ENCODE measurements at places on chromosomes 7 and 10.

- DNase-seq, result no peak
Measured at GRCh38 chr10:103968441-103969391, 1.8 kb downstream of the SLK start.

DNA sequence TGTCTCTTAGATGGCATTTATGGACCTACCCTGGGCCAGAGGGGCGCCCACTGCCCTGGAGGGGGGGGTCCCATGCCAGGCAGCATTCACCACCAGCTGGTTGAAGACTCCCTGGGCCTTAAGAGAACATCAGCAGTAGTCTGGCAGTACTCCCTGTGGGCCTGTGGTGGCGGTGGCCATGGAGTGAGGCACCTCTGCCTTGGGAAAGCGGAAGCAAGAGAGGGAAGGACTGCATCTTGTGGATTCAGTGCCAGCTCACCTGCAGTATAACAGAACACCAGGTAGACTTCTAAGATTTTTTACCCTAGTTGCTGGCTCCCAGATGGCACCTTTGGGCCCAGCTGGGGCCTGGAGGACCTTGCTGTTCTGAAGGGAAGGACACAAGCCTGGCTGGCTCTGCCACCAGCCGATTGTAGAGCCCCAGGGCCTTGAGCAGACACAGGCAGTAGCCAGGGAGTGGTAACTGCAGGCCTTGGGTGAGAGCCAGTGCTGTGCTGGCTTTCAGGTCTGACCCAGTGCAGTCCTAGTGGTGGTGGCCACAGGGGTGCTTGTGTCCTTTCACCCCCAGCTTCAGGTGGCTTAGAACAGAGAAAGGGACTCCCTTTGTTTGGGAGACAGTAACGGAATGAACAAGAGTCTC, 15.8 kb downstream of the PLAC9 start:
- DNase-seq, result no peak

- DNase-seq, result no peak
Measured at GRCh38 chr7:2948749-2949148, 94.9 kb downstream of the CARD11 start.

DNA sequence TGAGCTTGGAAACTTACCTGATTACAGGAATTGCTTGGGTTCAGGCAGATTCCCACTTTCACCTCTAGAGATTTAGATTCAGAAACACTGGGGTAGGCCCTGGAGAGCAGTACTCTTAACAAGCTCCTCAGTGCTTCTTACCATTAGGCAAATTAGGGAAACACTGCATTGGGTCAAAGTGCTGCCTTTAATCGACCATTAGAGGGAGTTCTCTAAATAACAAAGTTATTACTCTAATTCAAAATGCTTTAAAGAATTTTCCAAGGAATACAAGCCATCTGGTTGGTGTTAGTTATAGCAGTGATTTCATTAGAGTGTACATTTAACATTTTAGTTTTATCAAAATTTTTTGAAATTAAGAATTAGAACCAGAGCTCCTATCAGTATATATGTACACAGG, 324.5 kb downstream of the GFRA1 start:
- peak; percentile 20 for DNase-seq

DNA sequence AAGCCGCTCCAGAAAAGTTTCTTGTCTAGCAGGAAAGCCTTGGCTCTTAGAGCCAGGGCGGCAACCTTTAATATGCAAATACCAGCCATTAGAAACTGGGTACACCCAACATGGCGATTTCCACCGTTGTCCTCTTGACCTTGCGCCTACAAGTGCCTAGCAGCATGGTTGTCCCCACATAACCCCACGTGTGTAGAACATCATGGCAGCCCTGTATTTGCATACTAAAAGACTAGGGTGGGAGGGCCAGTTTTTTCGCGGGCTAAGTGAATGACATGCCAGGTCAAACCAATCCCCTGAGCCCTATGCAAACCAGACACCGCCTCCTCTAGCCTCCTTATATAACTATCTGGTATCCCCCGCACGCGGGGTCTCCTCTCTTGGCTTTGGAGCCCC, 58.4 kb upstream of the FZD8 start:
- no peak for DNase-seq

GRCh38 chr7:106823631-106824030, 41.5 kb upstream of the PIK3CG start:
- no peak for DNase-seq

- DNase-seq, result no peak
Measured at GRCh38 chr10:114477285-114477684, 73.0 kb upstream of the AFAP1L2 start.

DNA sequence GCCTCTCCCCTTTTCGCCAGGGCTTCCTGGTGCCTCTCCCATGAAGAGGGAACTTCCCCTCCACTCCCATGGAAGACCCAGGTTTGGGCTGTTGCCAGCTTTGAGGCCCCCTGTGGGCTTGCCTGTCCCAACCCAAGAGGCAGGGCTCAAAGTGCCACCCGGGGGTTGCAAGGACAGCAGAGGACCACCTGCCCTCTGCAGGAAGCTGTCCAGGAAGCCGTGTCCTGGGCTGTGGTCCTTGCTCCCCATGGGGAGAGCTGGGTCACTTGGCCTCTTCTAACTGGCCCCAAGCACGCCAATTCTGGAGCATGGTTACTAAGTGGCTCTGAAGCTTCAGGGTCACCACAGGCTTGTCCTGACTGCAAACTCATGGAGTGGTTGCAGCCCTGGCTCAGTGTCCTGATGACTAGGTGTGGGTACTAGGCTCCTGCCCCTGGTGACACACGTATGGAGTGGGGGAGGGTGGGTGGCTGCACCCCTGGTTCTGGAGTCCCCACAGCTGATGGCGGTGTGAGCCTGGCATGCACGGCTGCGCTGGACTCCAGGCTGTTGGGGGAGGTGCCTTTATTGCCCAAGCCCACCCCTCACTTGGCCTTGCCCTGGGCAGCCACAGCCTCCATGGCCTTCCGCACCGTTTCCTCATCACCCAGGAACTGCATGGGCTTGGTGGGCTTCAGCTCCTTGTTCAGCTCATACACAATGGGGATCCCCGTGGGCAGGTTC, 3.0 kb downstream of the PGAM2 start:
- DNase-seq, result no peak

DNA sequence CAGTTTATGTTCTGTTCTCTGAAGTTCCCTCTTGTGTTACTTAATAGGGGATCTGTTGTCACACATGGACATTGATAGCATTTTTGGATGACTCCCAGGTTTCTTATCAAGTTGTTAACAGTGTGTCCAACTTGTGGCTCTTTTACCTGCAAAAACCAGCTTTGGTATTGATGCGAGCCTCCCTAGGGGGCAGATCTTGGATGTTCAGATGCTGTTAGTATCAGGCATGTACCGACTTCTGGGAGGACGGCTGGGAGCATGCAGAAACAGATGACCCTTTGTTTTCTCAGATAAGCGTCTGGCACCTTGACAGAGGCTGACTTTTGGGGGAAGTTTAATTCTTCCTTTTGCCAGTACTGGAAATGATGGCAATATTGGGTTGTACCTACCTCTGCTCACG, 2.2 kb downstream of the PLPP4 start:
- DNase-seq, result peak; percentile 55

DNA sequence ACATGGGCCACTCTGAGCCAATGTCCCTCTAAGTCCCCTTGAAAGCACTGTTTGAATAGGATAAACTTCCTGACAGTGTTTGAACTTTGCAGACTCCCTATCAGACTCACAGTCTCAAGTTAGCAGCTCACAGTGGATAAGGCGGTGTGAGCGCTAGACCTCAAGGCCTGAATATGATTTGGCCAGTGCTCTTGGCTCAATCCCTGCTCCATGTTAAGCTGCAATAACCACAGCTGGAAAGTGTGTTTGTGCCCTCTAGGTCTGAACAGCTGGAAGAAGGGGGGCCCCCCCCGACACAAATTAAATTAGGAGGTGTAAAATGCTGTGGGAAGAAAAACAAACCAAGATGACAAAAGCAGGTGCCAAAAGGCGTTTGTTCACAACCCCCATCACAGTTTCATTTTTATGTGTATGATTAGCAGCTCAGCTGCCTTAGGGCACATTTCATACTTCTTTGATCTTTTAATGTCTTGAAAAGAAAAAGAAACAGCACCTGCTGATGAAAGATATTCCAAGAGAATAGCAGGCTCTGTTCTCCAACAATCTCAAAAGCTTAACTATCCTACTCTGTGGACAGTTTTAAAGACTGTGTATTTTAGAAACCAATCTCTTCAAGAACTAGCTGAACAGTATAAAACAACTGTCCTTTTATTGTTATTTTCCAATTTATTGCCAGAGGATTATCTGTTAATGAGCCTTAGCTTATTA, 167.6 kb downstream of the SNX13 start:
- no peak for DNase-seq

GRCh38 chr7:5452937-5453540, 29.4 kb upstream of the TNRC18 start:
- DNase-seq, result peak; percentile 48

GRCh38 chr7:88109612-88110011, 110.2 kb downstream of the SRI start:
- DNase-seq, result peak; percentile 67

- no peak for DNase-seq
Measured at GRCh38 chr10:132524443-132525285, 12.9 kb upstream of the INPP5A start.

- peak; percentile 54 for DNase-seq
Measured at GRCh38 chr7:16421333-16422102, at the start of gene CRPPA. TSS of gene CRPPA (minus strand) at chr7:16421538. CDS start at chr7:16421322, 216 bp downstream.

DNA sequence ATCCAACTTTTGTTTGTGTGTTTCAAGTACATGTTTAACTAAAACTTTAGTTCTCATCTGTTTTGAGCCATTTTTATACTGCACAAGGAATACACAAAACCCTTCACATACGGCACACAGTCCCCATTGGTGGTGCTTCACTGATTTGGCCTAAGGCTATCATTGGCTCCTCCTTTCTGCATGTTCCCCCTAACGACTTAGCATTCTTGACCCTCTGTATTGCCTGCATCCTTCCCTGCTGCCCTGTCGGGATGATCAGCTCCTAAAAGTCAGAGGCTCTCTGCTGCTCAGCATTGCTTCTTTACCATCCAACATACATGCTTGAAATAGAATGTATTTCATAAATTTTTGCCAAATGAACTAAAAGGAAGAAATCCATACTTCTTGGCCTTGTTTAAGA, 111.4 kb upstream of the ABCB5 start:
- DNase-seq, result no peak

DNA sequence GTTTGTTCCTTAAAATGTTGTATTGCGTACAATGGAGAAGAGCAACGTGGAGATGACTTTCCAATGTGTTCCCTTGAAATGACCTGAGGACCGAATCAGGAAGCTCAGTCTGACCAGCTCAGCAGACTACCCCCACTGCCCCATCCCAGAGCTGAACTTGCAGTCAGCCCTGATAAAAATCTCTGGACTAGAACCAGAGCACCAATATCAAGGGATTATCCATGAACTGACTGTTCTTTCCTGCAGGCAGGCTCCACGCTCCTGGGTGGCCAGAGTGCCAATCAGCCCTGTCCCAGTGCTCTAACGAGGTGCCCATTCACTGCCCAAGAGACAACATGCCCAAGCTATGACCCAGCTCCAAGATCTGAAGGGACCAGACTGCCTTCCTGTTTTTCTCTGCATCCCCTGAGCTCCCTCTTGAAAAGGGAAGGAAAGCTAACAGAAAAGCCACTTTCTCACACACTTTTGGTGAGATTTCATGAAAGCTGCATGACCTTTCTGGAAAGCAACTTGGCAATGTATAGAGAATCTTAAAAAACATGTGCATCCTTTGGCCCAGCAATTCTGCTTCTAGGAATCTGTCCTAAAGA, 130.2 kb downstream of the KCNMA1 start:
- no peak for DNase-seq

GRCh38 chr10:6278519-6279120, 75.9 kb downstream of the PFKFB3 start:
- DNase-seq, result no peak

DNA sequence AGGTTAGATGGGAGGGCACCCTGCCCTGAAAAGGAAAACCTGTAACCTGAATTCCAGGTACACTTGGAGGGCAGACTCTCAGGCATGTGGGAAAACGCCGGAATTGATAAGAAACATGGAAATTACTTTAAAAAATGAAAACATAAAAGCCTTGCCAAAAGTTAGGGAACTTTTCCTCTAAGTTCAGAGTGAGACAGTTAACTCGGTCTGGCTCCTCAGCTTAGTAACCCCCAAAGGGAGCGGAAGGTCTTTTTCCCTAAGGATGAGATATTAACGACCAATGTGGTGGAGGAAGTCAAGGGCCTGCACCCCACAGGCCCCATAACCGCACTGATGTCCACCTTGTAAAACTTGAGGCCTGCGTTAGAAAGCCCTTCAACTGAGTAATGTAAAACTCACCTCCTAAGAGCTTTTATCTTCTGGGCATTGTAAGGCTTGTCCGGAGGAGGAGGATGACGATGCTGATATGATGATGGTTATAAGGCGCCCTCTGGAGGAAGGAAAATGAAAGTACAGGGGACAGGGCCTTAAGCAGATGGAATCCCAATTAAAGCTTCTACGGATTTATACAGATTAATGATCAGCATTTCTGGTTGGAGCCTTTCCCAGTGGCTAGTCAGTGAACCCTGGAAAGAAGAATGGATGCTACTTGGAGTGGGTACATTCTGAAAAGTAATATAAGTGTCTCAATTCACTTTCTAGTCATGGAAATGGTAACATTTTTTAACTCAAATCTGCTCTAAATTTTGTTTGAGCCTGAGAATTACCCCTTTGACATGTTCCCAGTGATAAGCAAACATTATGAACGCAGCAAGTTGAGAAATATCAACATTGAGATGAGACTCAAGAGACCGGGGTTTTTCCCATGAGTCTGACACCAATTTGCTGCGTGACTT, 694 bp downstream of the COL1A2 start:
- peak; percentile 31 for DNase-seq

- DNase-seq, result peak; percentile 20
Measured at GRCh38 chr7:157613575-157614322, 276.9 kb downstream of the DNAJB6 start.

All from G401 (cell line).